Hematopoietic multipotent progenitor cell treated with erythropoietin and hydrocortisone succinate and interleukin-3 and kit ligand, for 17 days (in vitro differentiated cells): ENCODE measurements at places on chromosomes 12 and 14.

DNA sequence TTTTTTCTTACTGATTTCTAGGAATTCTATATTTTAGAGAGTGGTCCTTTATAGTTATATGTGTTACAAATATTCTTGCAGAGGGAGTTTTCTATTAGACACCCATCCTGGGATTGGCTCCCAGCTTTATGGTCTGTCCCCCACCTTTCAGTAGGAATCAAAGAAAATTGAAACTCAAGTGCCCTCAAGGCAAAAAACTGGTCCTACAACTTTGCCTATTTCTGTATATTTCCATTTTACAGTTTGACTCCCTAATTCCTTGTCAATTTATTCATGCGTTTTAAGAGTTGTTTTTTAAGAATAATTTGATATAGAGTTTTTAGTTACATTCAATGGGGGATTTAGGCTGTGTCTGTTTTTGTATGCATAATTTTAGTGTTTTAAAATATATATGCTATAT, 208.9 kb downstream of the SYNE2 start:
- no peak for DNase-seq

- DNase-seq: no peak
These were observed 159.2 kb downstream of the CALM1 start for GRCh38 chr14:90556012-90556477.

DNA sequence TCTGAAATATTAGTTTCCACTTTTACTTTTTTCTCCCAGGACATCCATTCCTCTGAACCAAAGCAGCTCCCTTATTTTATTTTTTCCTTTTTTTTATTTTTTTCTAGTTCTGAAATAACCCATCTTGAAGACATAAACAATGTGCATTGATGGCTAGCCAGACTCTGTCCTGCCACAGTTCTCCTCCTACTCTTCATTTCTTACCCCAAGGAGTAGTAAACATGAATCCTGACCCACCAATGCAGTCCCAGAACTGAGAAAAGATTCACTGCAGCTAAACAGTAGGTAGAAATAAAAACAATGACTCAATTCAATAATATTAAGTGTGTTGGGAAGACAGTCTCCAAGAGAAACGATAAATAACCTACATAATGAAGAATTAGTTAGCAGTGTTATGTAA, 65.7 kb upstream of the NOVA1 start:
- no peak for DNase-seq

DNA sequence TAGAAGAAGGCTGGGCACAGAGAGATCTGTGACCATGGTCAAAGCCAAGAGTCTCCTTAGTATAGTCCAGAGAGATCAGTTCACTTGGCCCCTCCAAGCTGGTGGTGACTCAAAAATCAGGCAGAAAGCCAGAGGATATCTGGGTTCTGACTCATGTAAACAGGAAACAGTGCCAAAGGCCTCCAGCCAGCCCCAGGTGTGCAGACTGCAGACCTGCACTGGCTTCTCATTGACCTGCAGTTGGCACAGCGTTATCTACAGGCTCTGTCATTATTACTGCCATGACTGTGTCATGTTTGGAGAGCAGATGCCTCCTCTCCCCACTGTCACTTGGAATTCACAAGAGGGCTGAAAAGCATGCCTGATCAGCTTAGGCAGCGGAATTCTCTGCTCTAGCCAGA, 295.7 kb upstream of the PRKD1 start:
- no peak for DNase-seq

DNA sequence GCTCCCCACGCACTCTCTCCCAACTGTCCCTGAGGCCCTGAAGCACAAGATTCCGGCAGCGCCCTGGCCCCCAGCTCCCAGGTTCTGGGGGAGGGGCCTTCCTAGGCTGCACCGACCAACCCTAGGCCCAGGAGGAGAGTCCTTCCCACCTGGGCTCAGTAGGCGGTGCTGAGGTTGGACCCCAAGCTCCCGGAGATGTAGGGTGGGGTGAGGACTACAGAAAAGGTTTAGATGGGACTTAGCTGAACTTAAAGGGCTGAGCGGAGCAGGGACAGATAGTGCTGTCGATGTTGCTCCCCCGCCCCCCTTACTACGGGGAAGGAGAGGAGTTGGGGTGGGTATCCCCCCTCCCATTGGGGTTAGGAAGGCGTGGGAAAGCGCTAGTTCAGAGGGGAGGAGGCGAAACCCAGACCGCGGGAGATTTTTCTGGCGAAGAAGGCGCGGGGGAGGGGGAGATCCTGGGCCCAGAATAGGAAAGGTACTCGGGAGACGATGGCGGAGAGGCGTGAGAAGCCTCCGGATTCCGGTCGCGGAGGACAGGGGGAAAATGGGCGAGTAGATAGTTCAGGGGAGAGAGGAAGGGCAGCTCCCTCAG, 4.2 kb upstream of the BAZ2A start:
- peak; percentile 65 for DNase-seq

GRCh38 chr14:68722186-68722585, 70.7 kb downstream of the ZFP36L1 start:
- DNase-seq: no peak

GRCh38 chr14:66105815-66106214, 380.4 kb upstream of the CCDC196 start:
- no peak for DNase-seq

GRCh38 chr14:93544212-93544611, 113.5 kb downstream of the UNC79 start:
- no peak for DNase-seq

DNA sequence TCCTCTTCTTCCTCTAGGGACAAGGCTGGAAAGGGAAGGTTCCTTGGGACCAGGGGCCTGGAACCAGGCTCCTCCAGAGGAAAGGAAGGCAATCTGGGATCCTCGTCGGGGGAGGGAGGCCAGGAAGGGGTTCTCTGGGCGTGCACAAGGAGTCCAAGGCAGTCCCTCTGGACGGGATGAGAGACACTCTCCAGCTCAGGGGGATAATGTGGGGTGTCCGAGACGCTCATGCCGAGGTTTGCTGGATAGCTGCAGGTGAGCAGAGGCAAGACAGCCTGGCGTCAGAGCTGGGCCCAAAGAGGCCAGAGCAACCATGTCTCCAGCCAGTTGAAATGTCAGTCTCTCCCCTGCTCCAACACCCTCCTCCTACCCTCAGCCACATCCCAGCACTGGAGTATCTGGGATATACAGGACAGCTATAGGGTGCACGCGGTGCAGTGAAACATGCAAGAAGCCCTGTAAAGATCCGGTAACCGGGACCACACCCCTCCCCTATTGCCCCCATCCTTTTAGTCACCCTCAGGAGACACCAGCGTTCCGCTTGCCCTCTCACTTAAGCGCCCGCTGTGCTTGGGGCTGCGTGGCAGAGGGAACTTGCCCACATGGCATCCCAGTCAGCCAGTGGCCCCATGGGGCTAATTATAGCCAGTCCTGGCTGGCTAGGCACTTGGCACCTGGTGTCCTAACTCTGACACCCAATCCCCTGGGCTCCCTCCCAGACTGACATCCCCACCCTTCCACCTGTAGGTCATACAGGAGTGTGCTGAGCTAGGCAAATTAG, at the start of gene KLHL33:
TSS of gene KLHL33 (minus strand) at position 585 of the 781 bp plus-strand sequence. CDS start at position 230, 355 bp downstream.
- no peak for DNase-seq

DNA sequence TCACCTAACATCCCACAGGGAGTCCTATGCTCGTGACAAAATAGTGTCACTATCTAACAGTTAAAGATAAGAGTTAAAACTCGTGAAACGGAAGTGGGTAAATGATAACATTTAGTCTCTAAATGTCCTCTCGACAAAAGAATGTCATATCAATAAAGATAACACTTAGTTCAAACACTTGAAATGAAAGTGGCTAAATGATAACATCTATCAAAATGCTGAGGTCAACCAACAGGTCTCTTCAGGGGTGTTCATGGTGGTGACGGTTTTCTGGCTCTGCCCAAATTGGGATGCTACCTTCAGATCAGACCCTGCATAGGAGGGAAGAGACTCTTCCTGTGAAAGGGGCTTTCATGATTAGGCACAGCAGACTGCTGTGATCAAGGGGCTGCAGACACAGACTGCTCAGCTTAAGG, 22.1 kb downstream of the IL26 start:
- no peak for DNase-seq

DNA sequence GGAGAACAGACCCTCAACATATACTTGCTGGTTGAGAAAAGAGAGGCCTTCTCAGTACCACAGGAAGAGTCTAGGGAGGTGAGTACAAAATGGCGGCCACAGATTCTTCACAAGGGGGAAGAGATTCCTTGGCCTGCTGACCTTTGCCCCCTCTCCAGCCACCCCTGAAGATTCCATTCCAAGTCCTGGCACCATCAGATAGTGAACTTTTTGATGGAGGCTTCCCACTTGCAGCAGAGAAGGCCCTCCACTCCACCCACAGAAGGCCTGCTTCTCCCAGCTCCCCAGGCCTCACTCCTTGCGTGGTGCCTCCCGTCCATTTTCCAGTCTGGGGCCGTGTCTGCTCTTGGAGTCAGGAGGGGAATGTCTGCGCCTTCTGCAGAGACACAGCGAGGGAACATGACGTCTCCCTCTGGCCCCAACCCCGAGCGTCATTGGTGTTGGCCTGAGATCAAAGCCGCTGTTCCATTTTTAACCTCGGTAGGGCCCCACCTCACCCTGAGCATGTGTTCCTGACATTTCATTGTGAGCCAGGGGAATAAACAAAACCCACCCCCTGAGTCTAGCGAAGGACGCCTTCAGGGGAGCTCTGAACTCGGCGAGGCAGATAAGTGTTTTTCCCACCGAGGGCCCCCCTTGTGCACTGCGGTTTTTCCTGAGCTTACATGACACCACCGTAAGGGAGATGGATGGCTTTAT, 268.7 kb upstream of the TBX3 start:
- no peak for DNase-seq

- DNase-seq: no peak
These were observed 328.0 kb downstream of the NRXN3 start for GRCh38 chr14:78498062-78498595.

DNA sequence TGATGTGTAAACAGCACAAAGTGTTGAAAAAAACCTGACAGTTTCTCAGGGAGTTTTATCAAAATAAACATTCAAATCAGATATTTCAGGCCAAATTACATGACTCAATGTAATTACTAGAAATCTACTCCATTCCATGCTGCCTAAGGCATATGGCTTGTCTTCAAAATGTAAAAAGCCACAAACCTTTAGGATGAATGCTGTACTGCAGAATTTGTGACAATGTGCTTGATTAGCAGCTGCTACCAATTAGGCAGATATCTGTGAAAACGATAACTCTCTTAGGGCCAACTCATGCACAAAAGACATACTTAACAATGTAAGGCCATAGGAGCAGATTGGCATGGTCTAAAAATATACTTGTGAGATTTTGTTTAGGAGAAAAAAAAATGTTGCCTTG, 267.0 kb downstream of the DACT1 start:
- no peak for DNase-seq

DNA sequence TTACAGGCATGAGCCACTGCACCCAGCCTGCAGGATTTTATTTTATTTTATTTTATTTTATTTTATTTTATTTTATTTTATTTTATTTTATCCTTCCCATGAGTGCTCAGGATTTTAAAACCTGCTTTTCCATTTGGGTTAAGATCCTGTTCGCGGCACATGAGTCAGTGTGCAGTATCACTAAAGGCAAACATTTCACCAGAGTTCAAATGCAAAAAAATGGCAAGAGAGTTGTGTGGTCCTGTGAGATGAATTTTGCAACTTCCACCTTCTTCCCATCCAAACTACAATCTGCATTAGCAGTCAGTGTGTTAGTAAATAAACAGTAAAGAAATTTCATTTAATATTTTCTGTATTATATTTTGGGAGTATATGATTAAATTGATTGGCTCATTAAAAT, 29.0 kb downstream of the MOAP1 start:
- no peak for DNase-seq

DNA sequence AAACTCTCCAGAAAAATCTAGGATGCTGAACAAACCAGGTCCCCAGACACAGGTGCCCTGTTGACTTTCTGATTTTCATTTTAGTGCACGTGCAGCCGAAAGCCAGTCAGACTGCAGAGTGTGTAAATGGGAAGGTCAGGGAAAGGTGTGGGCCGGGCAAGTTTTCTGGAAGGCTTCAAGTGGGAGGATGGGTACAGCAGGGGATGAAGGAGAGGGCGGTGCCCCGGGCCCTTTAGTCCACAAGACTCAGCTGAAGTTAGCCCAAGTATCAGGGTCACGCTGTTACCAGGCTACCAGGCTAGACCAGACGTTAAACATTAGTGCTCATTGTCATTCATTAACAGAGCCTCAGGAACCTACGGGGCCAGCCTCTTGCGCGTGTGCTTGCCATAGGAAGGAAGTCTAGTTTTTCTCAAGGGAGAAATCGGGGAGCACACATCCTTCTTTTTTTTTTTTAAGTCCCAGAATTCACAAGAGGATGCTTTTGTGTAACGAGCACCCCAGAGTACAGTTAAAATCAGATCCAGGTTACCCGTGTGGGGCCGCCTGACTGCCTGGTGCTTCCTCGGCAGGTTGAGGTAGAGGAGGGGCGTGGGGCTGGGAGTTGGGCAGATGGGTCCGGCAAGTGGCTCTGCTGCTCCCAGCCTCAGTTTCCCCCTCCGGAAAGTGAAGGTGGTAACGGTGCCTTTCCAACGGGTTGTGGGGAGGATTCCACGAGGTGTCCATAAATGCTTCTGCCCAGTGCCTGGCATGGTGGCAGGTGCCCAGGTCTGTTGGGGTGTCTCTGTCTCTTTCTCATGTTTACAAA, 19.1 kb downstream of the BCL7A start:
- no peak for DNase-seq

GRCh38 chr14:70784886-70785285, 24.4 kb downstream of the MAP3K9 start:
- no peak for DNase-seq

DNA sequence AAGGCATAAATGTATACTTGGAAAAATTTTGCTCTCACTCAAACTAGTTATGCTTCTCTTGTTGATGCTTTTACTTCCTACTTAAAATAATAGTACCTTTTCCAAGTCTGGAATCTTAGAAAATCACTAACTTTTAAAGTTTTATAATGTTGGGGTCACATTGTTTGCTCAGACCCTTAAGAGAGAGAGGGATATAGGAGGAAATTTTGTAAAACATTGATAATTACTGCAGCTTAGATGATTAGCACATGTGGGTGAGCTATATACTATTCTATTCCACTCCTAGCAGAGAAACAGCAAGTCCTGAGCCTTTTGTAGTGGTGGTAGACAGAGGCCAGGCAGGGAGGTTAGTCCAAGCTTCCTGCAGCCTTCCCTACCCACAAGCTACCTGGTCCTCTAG, 13.4 kb downstream of the EID3 start:
- no peak for DNase-seq

- no peak for DNase-seq
These were observed 121.9 kb downstream of the PIK3C2G start for GRCh38 chr12:18383203-18383602.
